ENCODE measurements at places on chromosomes 5 and 9.

DNA sequence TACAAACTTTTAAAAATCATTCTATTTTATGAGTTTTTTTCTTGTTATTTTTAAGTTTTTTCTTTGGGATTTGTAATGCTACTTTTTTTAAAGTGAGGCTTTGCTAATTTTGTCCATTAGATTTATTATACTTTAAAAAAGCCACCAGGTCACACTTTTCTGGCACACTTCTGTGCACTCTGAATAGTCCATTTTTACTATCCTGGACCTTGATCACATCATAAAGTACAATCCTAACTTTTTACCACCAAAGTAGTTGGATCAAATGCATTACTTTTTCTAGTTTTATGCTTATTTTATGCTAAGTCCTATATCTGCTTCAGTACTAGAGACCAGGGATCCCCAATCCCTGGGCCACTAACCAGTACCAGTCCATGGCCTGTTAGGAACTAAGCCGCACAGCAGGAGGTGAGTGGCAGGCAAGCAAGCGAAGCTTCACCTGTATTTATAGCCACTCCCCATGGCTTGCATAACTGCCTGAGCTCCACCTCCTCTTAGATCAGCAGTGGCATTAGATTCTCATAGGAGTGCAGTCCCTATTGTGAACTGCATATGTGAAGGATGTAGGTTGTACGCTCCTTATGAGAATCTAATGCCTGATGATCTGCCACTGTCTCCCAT, 16.0 kb downstream of the FRRS1L start:
- no peak for DNase-seq

DNA sequence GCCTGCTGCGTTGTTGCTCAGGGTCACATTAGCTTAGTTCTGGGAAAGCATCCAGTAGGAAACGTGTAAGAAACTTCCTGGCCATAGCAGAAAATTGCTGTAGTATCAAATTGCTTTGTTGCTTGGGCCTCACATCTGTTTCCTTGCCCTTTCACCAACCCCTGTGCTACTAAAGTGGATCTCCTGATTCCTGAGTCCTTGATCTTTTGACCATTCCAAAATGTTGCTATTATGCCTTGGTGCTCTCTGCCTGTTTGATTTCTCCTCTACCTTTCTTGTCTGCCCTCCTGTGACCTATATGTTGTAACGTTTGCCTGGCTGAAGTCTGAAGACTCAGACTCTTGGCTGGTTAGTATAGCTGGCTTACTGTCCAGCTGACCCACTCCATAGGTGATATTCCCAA, 350.5 kb downstream of the ADGRV1 start:
- DNase-seq, result no peak

- no peak for DNase-seq
Observed at GRCh38 chr5:118592229-118593002, 395.9 kb downstream of the DTWD2 start.

GRCh38 chr5:56530626-56531138, 284.7 kb upstream of the MAP3K1 start:
- no peak for DNase-seq

DNA sequence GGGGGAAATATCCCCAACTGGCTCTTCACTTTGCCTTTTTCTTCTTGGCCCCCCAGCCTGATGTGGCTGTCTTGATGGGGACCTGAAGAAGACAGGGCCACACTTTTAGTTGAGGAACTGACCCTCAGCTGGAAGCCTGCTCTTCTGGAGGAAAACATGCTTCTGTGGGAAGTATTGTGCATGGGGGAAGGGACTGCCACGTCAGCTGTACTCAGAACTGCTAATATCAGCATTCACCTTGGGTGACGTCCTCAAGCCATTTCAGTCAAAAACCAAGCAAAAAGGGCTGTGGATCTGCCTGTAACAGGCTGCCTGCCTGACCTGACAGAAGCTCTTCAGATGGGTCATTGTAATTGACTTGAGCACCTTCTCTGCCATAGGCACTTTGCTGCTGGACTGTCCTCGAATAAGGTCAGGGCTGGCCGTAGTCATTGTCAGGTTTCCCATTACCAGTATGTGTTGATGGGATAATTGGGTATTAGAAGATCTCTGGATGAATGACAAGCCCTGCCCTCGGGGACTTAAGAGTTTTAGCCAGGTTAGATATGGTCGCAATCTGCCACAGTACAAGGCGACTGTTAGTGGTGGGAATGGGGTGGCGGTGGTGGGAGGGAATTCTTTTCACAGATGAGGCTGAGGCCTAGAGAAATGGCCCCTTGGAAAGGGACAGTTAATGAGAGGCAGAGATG, 10.4 kb downstream of the RAI14 start:
- DNase-seq, result no peak

DNA sequence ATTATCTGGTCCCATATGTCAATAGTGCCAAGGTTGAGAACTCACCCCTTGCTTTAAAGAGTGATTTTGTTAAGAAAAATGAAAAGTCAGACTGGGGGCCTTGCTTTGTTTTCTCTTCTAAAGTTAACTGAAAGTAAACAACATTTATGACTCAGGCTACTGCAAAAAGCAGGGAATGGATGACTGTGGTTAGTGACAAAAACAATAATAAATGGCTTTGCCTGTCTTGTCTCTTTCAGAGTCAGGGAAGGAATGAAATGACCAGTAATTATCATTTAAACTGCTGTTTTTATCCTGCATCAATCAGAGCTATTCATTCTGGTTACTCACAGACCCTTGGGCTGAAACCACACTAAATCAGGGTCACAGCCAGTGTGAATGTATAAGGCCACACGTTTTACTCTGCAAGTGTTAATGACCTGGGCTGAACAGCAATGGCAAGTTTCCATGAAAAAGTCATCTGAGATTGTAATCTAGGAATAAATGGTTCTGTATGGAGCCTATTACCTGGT, 112.2 kb downstream of the ZNF608 start:
- no peak for DNase-seq

GRCh38 chr5:151007430-151008209, 12.8 kb upstream of the GPX3 start:
- DNase-seq, result no peak
